ENCODE measurements at places on chromosomes 3 and 15.

GRCh38 chr3:106403371-106404145, 534.7 kb upstream of the CBLB start:
- DNase-seq: no peak

DNA sequence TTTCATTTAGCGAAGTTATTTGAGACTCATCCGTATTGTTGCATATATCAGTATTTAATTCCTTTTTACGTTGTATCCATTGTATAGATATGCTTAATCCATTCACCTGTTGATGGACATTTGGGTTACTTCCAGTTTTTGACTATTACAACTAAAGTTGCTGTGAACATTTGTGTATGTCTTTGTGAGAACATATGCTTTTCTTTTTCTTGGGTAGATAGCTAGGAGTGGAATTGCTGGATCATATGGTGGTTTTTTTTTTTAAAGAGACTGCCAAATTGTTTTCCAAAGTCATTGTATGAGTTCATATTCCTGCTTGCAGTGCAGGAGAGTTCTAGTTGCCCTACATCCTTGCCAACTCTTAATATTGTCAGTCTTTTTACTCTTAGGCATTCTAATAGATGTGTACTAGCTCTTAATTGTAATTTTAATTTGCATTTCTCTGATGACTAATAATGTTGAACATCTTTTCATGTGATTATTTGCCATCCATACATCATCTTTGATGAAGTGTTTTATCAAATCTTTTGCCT, 37.3 kb downstream of the NR2C2 start:
- no peak for DNase-seq

DNA sequence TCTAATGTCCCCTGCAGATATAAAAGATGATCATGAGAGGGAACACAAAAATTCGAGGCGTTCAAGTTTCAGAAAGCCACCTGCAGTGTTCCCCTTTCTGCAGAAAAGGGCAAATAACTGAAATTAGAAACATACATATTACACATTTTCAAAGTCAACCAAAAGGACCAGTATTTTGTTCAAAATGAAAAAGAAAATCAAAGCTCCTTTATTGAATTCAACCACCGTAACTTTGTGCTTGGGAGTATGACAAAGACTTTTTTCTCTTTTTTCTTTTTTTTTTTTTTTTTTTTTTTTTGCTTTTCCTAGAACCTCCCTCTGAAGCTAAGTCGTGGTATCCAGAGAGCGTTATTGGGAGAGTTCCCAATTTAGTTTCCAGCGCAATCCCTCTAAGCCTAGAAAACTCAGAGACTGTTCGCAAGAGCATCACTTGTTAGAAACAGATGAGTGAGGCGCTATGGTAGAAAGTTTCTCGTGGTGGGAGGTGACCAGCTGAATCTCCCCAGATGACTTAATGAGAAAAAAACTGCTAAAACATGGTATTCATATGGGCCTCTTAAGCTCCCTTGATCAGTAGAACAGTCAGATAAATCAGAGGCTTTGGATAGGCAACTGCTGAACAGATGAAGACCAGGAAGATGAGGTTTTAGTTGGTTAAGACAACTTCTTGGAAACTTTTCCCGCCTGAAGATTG, 77.4 kb downstream of the MB21D2 start:
- no peak for DNase-seq

- no peak for DNase-seq
These were observed 42.2 kb upstream of the RASGRF1 start for GRCh38 chr15:79132770-79133169.

DNA sequence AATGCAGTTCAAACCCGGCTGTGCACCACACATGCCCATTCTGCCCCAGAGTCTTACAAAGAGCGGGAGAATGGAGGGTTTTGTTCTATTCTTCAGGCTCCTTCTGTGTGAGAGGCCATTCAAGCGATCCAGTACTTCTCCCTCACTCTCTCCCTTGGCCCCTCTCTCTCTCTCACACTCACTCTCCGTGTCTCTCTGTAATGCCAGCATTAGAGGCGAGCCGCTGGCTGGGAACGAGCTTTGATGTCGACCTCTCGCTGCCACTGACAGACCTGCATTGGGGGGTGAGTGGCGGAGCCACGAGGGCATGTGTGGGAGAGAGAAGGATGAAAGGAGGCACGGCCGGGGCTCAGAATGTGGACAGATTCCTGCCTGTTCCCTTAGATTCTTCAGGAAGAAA, 231.7 kb upstream of the ARRDC4 start:
- DNase-seq: no peak

DNA sequence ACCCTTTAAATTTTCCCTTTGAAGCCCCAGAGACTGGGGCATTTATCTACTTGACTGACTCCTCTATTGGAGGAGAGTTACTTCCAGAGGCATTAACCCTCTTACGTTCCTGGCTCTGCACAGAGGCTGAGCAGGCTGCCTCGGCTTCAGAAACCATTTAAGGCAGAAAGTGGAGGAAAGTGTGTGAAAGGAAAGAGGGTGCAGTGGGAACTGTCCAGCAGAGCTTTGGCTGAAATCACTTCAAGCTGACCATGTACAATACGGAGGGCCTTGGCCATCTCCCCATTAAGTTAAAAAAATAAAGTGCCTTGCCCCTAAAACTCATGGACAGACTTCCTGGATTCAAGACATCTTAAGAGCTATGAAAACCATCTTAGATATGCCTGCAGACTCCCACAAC, 238.7 kb downstream of the SV2B start:
- DNase-seq: no peak

- DNase-seq: no peak
These were observed 26.5 kb downstream of the SLC41A3 start for GRCh38 chr3:126057501-126057819.

DNA sequence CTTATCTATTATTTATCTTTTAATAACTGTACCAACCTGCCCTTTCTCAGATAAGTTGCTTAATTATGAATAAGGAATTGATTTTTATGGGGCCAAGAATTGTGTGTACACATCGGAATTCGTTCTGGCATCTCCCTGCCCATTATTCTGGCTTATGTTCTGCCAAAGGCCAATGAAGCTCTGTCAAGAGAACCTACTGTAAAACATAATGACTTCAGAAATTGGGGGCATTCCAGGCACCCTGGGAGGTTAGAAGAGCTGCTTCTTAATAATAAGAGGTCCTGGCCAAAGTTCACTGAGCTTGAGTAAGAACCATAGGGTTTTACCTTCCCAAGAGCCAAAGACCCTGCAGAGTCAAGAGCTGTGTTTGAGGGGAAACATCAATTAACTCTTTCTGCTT, 261.7 kb downstream of the SLC9A9 start:
- DNase-seq: no peak

- DNase-seq: no peak
These were observed 19.1 kb downstream of the CHRM5 start for GRCh38 chr15:33987444-33987843.

GRCh38 chr3:48881006-48881405, 17.7 kb downstream of the SLC25A20 start:
- no peak for DNase-seq

GRCh38 chr3:99871231-99872045, 53.8 kb downstream of the CMSS1 start:
- DNase-seq: no peak

All from stimulated activated CD4-positive, alpha-beta T cell treated with anti-CD3 and anti-CD28 coated beads, Interleukin-1b, Interleukin-23, amount 100 ng/mL, for 24 hours (primary cell).